ENCODE measurements at places on chromosomes 7 and 10.

DNA sequence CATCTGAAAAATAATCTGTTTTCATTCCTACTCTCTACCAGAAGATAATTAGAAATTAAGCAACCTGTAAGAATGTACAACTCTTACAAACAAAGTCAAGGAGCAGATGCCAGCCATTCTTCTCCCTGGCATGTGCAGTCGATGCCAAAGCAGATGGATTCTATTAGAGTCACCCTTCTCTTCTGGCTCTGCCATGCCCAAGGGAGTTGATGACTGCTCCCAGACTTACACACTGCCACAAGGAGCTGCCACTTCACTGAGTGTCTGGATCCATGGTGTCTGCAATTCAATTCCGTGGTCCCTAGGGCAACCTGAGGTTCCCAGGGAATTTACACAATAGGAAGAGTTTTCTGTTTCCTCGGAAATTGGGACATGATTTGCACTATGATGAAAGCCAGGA, 89.1 kb upstream of the IFRD1 start:
- DNase-seq: no peak

- no peak for DNase-seq
These were observed 417.7 kb upstream of the CELF2 start for GRCh38 chr10:10600004-10600403.

- DNase-seq: no peak
These were observed 418.3 kb downstream of the PAXIP1 start for GRCh38 chr7:154584352-154585252.

DNA sequence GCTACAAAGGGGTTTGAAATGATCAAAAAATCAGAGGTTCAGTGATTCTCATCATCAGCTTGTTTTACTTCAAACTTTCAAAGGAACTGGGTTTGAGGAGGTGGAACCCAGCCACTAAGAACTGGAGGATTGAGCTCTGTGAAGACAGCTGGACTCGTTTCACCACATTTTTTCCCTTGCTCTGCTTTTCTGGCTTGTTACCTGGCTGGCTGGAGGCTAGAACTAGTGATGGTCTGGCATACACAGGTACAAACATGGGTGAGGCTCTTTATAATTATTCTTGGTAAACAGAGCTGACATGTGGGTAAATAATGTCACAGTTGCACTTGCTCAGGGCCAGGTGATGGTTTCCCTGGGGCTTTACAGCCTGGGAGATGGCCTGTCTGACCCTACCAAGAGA, 352.5 kb downstream of the FGFR2 start:
- no peak for DNase-seq

DNA sequence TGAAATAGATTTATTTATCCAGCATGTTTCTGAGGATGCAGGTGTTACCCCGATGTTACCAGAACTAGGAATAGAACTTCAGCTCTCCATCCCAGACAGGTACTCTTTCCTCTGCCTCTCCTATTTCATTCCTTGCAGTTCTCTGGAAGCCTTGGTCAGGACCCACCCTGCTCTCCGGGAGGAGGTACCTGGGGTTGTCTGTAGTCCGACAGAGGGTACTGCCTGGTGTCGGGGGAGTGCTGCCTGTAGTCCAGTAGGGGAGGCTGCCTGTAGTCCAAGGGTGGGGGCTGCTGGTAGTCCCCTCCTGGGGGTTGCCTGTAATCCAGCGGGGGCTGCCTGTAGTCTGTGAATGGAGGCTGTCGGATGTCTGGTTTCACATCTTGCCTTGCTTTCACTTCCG, 328.4 kb downstream of the PHTF2 start:
- DNase-seq: no peak

- DNase-seq: no peak
These were observed 9.3 kb upstream of the TMEM270 start for GRCh38 chr7:73851410-73852338.

DNA sequence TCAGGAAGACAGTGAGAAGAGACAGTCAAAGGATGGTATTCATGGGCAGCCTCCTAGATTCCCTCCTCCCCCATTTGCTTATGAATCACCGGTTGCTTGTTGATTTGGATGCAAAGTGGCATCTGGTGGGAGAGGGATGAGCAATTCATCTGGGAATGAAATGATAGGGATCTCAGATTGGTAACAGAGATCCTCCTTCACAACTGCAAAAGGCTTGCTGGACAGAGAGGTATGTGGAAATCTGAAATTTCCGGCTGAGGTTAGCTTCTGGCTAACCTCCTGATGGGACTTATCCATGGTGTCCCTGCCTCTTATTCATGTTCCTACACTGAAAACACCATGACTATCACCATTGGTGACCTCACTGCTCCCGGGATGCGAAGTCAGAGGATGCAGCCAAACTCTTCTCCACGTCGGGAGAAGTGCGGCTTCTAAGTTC, 48.4 kb upstream of the PODXL start:
- no peak for DNase-seq

GRCh38 chr10:79264942-79265341, 82.3 kb upstream of the PPIF start:
- DNase-seq: no peak

DNA sequence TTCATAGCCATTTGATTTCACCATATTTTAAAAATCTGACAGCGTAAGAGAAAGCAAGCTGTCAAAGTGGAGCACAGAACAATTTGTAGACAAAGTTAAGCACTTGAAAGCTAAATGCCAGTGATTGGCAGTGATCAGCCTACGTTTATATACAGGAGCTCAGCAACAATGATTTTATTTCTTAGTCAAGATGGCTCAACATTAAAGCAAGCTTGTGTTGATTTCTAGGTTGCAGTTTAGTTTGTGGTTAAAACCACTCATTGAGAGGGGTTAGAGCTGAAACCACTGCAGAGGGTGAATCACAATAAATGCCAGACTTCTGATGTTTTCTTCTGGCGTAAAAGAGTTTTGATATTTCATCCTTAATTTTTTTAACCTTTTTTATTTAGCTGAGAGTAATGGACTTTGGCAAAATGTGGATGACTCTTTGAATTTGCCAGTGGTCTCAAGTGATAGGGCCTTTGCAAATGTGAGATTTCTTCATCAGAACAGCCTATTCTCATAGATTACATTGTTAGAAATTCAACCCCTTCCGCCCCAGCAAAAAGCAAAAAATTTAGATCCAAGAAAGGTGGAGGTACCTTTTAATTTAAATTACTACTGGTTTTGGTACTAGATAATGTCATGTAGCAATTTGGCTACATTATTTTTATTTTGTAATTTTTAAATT, 73.8 kb downstream of the SHOC2 start:
- DNase-seq: no peak

Data from activated naive CD4-positive, alpha-beta T cell (primary cell).